ENCODE measurements at places on chromosomes 1 and 21.

DNA sequence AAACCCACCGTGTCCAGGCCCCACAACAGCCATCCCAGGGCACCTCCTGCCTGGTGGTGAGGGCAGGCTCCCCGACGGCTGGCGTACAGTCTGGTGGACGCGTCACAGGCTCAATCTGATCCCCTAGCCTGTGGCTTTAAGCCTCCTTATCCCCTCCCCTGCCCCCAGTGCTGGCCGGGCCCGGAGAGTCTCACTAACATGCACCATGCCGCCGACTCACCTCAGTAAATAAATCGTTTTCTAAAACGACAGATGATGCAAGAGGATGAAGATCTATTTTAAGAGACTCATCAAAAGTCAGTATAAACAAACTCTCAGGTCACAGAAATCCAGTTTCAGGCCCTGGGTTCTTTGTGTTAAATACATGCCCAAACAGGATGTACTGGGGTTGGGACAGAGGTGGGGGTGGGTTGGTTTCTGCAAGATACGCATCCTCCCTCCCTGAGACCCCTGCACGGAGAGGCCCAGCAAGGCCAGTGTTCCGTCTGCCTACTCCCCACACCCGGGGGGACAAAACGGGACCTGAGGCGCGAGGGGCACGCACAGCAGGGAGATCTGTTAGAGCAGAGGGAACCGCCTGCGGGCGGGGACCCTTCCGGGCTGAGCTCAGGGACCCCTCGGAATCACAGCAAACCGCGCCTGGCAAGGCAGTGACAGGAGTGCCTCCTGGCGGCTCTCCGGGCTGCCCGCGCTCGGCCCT, 3.1 kb downstream of the PANK4 start:
- no peak for DNase-seq

DNA sequence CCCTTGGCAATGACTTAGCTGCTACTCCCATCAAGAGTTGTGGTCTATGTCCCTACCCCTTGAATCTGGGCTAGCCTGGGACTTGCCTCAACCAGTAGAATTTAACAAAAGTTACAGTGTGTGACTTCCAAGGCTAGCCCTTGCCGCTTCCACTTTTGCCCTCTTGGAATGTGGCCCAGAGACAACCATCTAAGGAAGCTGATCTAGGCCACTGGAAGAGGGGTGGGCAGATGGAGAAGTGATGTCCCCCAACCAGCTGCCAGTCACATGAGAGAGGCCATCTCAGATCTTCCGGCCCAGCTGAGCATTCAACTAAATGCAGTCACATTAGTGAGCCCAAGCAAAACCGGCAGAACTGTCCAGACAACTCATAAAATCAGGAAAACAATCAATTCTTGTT, 115.1 kb downstream of the TOMM20 start:
- DNase-seq, result no peak

GRCh38 chr1:35605071-35605866, 32.2 kb downstream of the TFAP2E start:
- DNase-seq, result no peak

GRCh38 chr1:221993444-221993948, 251.6 kb upstream of the DUSP10 start:
- no peak for DNase-seq

GRCh38 chr1:223323491-223324484, 40.2 kb downstream of the SUSD4 start:
- no peak for DNase-seq

- no peak for DNase-seq
These were observed 4.1 kb upstream of the TTLL10 start for GRCh38 chr1:1169429-1170214.

DNA sequence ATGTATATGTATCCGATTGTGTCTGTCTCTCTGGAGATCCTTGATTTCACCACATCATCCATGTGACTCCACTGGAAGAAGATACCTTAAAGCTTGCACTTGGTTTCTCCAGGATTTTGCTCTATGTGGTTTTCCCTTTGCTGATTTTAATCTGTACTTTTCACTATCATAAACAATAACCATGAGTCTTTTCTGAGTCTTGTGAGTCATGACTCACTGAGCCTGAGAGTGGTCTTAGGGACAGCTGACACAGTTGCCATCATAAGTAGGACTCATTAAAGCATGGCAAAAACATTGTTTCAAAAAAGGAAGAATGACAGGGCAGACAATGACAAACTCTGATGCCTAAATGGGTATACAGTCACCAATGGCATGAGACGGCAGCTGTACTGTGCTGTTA, 226.2 kb downstream of the AKT3 start:
- DNase-seq, result no peak

DNA sequence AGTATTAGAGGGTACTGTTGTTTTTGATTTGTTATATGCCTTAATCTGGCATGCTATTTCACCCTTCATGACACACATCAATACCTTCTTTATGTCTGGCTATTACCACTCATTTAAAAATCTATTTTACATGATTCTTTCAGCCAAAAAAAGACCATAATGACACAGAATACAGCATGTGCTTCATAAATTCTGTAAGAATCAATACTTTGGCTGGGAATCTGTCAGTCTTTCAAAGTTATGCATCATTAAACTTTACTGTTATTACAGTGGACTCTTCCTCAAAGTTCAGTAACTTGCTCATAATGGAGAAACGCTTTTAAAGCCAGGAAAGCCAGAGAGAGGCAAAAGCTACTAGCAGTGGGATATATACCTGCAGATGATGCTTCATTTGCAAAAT, 247.2 kb upstream of the ADGRL2 start:
- peak; percentile 81 for DNase-seq

GRCh38 chr1:156813298-156813697, 3.4 kb downstream of the SH2D2A start:
- DNase-seq, result no peak

DNA sequence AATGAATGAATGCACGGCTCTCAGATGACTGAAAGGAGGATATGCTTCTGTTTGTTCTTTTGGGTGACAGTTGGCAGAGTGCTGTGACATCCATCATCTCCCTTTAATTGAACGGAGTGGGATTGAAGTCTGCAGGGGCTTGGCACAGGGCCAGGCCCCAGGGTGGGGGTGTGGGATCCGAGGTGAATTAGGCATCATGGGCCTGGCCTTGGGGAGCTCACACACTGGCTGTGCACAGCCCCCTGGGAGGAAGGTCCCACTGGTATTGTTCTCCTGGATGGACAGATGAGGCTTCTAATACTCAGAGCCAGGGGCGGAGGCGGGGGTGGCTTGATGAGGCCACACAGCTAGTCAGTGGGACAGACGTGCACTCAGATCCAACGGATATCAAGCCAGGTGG, 19.3 kb downstream of the EPHB2 start:
- no peak for DNase-seq

DNA sequence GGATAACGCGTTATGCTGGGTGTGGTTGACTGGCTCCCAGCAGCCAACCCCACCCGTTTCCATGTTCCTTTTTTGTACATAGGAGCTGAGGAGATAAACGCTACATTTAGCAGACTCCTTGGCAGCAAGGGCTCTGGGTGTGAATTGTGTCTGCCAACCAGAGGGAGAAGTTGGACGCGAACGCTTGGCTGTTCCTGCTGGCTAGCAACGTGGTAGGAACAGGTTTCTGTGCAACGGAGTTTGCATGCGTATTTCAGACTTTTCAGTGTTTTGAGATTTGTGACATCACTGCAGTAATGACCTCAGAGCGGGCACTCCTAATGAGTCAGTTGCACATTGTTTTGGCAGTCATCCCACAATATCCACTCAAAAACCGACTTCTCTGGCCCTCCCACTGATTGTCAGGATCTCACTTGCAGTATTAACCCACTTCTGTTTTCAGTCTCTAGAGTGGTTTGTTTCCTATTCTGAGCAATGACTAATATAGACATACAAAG, 98.7 kb upstream of the RGS1 start:
- no peak for DNase-seq

GRCh38 chr21:44932408-44933181, 7.2 kb upstream of the SLX9 start:
- peak; percentile 31 for DNase-seq

- DNase-seq, result no peak
These were observed 22.3 kb upstream of the DISC1 start for GRCh38 chr1:231604276-231604621.

All from NCI-H526 (cell line).